CD4-positive, alpha-beta T cell (primary cell): ENCODE measurements at places on chromosomes 1 and 21.

DNA sequence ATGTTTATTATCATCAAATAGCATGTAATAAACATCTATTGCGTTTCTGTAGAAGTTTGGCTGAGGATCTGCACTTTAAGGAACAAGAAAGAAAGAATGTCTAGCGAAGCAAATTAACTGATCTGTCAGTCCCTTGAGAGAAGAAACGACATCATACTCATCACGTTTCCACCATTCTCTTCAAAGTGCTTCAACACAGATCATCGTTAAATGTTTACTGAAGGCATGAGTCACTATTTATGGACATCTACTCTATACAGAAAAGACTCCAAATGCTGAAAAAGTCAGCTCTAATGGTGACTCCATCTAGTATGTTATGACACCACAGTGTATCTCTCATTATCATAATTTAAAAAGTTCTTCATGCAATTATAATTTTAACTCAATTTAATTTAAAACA is 369.1 kb downstream of the RGS7 start:
- DNase-seq = no peak

DNA sequence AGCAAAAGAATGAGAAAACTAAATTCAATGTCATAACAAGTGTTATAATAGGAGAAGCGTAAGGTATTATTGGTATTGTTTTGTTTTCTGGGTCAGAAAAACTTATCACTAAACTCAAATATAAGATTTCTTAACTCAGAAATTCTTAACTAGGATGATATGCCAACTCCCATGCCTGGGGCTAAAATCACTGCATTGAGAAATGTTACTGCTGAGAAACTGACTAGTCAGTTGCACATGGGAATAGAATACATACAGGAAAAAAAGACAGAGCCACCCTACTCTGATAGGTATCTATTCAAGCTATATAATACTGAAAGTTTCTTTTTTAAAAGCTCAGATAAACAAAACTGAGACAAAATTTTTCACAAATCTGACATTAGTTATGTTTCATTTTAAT is 56.3 kb downstream of the PRPF38A start:
- DNase-seq = no peak

DNA sequence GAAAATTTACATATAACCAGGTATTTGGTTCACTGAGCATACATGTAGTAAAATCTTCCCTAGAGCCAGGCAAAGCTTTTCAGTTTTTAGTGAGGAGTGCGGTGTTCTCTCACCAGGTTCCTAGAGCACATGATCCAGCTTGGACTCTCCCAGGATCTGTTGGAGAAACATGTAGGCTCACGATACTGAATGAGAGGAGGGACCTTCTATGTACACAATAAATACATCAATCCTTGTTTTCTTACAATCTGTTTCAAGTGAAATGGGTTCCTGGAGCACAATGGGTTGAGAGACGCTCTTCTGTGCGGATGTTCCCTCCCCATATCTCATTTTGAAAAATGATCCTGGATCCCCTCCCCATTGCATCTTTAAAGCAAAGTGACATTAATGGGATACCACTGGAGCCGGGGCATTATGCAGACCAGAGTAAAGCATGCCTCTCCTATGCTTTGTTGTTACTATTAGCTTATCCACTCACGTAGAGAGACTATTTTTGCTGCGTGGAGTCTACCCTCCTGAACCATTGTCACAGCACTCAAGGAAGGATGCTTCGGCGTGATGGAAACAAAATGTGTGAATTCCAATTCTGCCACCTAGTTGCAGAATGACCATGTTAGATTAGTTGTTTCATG is 19.3 kb downstream of the SMYD2 start:
- no peak for DNase-seq

GRCh38 chr1:169090900-169091311 is 15.6 kb upstream of the ATP1B1 start:
- DNase-seq = no peak

- no peak for DNase-seq
Observed at GRCh38 chr1:77370583-77371306, 88.9 kb downstream of the AK5 start.
